Breast epithelium (tissue), 4 donors: ENCODE measurements at places on chromosomes 7 and 10. TPM values are rescaled to one million over a fixed set of nuclear protein-coding genes. Genes with fewer than 3 reads are reported as not detected.

The TBRG4 gene
- total RNA-seq = 63.8 TPM

The NPY4R gene
- total RNA-seq = not detected

DNA sequence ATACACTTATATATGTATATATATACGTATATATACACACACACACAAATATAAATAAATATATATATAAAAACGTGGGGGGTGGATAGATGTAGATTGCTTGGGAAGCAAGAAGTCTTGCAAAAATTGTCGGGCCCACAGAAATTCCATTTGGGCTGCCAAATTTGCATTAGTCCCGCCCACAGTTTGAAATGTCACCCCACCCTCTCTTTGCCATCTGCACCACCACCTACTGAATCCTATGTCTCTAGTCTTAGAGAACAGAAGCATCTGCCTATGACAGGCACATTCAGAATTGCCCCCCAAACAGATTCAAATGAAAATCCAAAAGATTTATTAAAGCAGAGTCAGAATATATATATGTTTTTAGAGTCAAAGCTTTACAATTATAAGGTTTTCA lies 25.6 kb upstream of the CACNA2D1 start:
- no peak for DNase-seq

DNA sequence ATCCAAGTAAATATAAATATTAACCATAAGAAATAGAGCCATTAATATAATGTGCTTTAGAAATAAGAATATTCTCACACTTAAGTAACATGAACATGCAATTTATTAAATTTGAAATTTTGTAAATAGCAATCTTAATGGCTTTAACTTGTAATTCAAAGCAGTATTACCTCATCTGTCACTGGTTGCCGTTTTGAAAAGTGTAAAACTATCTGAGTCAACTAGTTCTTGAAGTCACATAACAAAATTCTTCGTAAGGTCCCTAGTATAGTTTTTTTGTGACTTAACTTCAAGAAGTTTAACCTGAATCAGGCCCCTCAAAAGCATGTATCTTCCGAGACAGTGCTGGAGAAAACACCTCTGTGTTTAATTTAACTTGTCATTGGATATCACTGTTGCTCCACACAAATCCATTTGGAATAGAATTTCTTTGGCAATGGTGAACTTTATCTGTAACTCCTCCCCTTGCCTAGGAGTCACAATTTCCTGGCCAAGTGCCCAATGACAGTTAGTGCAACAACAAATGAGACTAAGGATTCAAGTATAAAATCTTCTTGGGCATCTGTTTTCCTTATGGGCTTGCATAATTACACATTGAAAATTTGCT lies 47.1 kb downstream of the NT5C2 start:
- no peak for DNase-seq

DNA sequence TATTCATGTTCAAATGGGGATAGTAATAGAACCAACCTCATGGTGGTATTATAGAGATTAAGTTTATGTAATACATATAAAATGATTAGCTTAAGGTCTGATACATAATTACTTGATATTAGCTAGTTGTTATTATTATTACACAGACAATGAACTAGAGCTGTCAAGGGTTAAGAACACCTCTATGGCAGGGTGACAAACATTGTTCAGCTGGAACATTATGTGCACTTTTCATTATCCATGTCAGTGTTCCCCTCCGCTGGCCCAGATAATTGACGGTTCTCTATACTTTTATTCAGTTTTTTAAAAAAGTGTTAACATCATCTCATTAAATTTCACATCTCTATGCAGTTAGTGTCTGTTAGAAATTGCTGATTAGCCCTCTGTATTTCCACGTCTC lies 142.1 kb downstream of the CDK14 start:
- no peak for DNase-seq

DNA sequence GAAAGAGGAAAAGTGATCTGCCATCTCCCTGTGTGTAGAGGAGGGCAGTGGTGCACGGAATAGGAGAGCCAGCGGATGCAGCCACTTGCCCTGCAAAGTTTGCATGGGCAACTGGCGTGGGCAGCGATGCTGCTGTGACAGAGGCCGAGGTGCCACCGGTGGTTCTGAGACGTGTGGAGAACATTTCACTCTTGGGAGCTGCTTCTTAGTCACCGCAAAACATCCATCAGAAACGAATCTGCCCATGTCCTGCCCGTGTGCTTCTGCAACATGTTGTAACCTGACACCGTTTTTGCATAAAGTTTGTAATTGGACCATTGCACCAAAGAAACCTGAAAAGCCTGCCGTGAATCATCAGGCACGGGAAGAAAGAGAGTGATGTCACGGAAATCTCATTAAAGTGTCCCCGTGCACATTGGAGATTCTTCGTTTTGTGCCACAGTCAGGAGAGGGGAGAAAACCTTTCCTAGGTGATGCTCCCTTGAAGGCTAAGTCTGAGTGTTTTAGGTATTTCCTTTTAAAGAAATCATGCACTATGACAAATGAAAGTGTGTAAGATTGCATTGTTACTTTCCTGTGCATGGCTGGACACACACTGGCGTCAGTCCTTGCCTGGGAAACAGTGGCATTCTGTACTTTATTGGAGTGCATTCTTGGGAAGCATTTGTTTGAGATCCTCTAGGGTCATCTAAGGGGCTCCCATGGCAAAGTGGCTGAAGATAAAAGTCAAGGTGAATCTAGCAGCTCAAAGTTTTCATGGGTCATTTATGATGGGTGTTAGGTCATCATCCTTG lies 302.6 kb downstream of the KLF6 start:
- peak; percentile 83 for DNase-seq

The HELLS gene
- 9.8 TPM for total RNA-seq

The CELF2 gene
- 45.6 TPM for total RNA-seq

GRCh38 chr10:5640036-5640435 lies 26.4 kb downstream of the ASB13 start:
- no peak for DNase-seq

The TMEM106B gene
- total RNA-seq = 47.9 TPM

DNA sequence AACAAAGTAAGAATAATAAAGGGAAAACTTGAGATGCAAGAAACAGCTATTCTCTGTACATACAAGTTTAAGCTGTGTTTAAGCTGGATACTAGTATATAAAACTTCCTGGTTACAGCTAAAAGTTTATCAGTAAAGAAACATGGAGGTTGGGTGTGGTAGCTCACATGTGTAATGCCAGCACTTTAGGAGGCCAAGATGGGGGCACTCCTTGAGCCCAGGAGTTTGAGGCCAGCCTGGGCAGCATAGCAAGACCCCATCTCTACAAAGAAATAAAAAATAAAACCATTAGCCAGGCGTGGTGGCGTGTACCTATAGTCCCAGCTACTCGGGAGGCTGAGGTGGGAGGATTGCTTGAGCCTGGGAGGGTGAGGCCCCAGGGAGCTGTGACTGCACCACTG lies 3.2 kb downstream of the RSU1 start:
- no peak for DNase-seq

DNA sequence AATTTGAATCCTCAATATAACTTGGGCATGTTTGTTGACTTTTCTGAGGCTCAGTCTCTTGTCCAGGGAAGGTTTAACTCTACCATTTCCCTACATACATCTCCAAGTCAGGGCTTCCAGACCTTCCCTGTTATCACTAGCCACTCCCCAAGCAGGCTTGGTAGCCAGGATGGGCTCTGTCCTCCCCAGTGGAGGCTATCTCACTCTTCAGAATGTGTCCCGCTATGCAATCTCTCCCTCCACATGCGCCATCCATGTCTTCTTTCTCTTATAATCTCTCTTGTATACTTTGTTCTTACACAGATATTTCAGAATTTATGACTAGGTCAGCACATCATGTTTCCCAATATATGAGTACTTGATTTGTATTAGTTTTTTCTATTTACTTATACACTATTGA lies 310.4 kb downstream of the HGF start:
- no peak for DNase-seq

GRCh38 chr10:103747193-103747865 lies 108.0 kb downstream of the SH3PXD2A start:
- no peak for DNase-seq

The RPEL1 gene
- total RNA-seq = 0.33 TPM

The RBM20 gene
- total RNA-seq = 1.6 TPM

The FOXP2 gene
- 21.3 TPM for total RNA-seq

The TYW1B gene
- total RNA-seq = 3.0 TPM

DNA sequence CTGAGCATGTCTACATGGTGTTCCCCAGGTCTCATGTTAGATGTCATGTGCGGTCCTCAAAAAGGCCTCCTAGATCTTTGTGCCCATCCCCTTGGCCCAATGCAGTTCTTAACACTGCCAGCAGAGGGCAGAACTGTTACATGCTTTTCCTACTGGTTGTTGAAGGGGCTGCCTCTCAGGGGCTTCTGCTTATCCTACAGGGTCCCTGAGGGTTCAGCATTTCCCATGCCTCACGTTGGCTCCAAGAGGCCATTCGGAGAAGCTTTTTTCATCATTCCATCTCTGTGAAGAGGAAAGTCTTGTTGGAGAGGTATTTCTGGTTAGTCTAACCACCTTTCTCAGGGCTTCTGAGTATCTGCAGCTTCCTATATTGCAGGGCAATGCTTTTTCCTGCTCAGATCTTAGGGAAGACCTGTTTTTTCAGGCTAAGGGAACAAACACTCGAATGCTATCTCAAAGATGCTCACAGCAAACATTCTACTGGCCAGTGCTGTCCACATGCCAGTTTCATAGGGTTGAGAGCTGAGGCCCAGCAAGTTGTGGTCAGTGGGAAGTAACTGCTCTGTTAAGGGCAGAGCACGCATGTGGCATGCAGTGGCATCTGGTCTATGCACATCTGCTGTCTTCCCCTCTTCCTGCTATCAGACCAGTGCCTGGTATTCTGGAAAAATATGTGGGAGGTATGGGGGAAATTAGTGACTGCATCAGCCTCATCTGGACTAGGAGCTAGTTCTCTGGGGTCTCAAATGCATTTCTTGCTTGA lies 31.5 kb downstream of the MBL2 start:
- no peak for DNase-seq

GRCh38 chr10:98074315-98074911 lies 44.0 kb upstream of the CRTAC1 start:
- DNase-seq = no peak

- no peak for DNase-seq
Measured at GRCh38 chr10:36441557-36441956, 683.8 kb upstream of the ANKRD30A start.

- no peak for DNase-seq
Measured at GRCh38 chr10:25820472-25820871, 113.6 kb upstream of the MYO3A start.

The VGF gene
- total RNA-seq = not detected

DNA sequence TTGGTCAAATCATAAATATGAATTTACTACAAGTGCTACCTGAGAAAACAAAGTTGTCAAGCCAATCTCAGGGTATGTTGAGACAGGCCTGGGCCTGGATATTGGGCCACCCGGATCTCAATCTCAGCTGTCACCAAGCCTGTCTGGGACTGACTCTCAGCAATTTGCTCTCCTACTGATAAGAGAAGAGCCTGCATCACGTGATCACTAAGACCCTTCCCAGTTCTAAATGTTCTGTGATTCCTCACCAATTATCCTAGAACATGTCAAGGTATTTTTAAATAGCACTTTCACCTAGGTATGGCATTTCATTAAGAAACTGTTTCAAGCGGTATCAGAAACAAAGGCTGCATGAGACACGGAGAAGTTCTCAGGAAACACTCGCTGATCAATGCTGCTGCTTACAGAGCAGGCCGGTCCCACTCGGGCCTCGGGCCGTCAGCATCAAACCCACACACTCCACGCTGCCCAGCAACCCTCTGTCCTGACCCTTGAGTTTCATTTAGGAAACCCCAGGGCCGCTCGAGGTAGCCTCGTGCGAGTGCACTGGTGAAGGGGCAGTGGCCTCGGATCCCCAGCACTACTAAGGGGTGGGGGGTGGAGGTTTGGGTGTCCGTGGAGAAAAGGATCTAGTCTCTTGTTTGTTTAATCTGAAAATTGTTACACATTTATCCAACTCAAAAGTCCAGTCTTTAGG lies 4.1 kb downstream of the KLF6 start:
- DNase-seq = no peak

The ANKRD1 gene
- not detected for total RNA-seq

DNA sequence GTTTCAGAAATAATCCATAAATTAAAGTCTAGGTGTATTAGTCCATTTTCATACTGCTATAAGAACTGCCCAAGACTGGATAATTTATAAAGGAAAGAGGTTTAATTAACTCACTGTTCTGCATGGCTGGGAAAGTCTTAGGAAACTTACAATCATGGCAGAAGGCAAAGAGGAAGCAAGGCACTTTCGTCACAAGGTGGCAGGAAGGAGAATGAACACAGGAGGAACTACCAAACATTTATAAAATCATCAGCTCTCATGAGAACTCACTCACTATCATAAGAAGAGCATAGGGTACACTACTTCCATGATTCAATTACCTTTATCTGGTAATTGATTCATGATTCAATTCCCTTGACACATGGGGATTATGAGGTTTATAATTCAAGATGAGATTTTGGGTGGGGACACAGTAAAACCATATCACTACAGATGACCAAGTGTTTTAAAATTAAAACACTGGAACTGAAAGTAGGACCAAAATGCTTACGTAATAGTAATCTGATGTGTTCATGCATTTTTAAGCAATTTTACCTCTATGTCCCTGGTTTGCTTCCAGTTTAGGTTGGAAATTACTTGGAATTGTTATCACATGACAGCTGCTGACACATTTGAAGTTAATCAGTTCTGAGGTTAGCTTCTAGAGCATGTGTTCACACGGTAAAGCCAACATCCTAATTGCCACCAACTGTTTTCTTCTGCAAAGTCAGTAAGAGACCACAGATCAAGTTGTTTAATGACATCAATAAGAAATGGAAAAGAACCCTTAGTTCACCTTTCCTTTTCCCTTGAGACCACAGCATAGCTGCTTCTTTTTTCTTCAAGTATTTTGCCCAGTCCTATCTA lies 48.4 kb upstream of the SEMA3C start:
- DNase-seq = no peak

The LRRC61 gene
- 8.0 TPM for total RNA-seq

DNA sequence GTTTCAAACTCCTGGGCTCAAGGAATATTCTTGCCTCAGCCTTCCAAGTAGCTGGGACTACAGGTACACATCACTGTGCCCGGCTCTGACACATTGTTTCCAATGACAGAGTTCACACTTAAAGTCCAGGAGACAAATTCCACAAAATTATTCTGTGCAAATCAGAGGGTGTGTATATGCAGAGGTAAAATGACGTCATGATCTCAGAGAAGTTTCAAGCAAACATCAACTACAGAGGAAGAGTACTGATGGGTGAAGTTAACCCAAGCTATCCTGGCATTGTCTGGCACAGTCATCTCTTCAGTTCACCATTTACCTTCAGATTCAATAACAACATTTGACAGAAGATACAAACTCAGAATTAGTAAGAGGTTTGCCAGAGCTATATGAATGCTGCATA lies 388.9 kb downstream of the HPSE2 start:
- no peak for DNase-seq

The SERPINE1 gene
- total RNA-seq = 24.3 TPM

The INHBA gene
- total RNA-seq = 0.64 TPM

GRCh38 chr10:124644771-124645415 lies 99.3 kb downstream of the FAM53B start:
- DNase-seq = no peak
